Fibroblast of skin of back (primary cell): ENCODE measurements at places on chromosomes 1 and 21.

- no peak for DNase-seq
These were observed 51.5 kb downstream of the KCNAB2 start for GRCh38 chr1:6097117-6097595.

GRCh38 chr1:169574336-169574735 lies 11.9 kb downstream of the F5 start:
- DNase-seq: no peak

GRCh38 chr1:240349695-240350094 lies 258.0 kb downstream of the FMN2 start:
- DNase-seq: no peak

DNA sequence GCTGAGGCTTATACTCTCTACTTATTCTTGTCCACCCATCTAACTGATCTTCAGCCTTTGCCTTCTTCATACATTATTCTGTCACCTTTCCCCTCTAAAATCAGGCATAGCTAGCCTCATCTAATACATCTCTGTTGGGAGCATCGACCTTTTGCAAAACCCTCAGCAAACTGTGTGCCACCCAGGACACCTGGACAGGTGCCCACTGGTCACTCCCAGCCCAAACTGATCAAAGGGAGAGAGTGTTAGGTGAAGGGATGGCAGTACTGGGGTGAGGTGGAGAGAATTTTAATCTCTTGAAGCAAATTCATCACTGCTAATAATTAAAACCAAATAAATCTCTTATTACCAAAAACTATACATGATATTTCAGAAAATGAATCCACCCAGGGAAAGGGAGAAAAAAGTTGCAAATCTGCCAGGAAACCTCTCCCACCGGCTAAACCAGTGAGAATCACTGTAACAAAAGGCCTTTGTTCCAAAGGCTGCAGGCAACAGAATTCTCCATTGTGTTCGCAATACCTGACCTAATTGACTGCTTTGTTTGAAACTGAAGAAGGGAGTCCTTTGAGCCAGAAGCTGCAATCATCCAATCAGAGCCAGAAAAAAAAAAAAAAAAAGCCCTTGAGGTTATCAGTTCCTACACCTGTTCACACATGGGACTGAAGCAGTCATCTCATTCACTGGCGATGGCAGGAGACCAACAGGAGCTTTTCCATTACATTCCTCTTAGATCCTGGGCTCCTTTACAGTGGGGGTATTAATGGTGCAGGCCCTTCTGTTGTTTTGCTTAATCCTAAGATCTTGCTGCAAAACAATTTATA lies 172.6 kb downstream of the APP start:
- DNase-seq: no peak

DNA sequence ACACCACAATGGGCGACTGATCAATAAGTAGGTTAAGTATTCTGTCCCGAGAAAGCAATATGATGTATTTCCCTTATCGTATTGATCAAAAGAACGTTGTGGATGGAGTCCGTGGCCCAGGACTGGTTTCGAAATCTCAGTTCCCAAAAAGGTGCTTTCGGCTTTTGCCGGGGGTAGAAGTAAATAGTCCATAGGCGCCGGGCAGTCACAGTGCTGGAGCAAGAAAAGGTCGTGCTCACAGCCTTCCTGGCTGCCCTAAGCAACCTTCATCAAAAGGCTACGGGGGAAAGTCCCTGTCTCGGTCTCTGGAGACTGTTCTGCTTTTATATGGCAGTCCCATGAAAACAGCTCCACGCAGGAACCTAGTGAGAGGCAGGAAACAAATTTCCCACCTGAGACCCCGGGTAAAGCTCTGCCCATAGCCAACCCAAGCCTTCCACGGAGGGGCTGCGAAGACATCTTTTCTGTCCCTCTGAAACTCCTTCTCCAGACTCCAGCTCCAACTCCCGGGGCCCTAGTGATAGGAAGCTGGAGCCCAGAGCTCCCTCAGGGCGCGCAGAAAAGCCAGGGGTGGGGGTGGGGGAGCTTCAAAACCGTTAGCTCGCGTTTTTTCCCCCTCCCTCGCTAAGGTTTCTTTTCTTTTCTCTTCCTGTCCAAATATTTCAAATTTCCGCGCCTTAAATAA lies 7.0 kb downstream of the CDKN2C start:
- peak; percentile 49 for DNase-seq

DNA sequence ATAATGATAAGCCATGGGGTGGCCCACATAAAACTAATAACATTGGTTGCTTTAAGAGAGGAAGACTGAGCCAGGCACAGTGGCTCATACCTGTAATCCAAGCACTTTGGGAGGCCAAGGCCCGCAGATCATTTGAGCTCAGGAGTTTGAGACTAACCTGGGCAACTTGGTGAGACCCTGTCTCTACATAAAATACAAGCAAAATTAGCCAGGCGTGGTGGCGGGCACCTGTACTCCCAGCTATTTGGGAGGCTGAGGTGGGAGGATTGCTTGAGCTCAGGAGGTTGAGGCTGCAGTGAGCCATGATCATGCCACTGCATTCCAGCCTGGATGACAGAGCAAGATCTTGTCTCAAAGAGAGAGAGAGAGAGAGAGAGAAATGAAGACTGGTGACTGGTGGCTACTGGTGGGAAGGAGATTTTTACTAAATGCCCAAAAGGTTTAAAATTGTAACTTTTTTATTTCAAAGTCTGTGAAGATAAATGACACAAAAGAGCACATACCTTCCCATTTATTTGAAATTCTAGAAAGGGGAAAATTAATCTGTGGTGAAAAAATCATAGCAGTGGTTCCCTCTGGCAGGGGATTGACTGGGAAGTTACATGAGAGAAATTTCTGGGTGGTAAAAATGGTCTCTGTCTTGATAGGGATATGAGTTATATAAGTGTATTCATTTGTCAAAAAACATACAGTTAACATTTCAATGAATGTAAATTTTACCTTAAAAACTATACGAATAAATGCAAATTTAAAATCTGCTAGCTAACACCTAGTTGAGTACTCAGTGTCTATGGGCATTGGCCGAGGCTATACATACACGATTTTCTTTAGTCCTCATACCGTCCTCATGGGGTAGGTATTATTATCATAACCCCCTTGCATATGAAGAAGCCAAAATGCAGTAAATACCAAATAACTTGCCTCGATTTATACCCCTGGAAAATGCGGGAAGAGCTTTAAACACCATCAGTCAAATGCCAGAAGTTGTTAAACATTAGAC lies 2.2 kb upstream of the NBPF1 start:
- no peak for DNase-seq

DNA sequence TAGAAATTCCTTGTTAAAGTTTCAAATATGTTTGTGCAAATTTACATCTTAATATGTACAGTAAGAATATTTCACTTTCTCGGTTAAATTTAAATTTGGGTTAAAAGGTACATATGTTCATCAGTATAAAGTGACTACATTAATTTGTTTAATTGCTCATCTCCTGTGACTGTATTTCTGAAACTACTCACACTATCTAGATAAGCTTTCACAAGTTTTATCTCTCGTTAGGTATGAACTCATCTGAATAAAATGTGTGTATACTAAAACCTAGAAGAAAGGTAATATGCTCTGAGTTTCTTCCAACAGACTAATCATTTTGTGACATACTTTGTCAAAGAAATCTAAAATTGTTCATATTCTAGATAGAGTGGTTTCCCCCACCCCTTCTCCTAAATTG lies 150.7 kb downstream of the PATJ start:
- DNase-seq: no peak

DNA sequence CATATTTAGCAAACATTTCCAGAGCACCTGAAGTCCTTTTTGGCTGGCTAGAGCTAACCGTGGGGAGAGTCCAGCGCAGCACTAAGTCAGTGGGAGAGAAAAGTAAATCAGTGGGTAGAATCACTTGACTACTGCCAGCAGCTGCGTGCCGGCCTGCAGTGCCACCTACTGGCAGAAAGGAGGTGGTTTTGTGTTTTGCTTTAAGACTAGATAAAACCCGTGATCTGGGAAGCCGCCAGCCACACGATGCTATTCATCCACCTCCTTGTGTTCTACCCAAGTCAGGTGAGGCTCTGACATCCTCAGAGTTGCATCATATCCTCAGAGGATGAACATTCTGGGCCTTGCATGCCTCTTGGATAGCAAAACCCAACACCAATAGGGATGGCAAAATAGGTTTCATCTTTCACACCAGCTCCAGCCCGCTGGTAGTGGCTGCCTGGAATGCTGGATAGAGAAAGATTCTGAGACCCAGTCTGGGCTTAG lies 14.1 kb upstream of the HEYL start:
- DNase-seq: peak; percentile 74

GRCh38 chr1:169161496-169162194 lies 55.2 kb downstream of the ATP1B1 start:
- DNase-seq: no peak

DNA sequence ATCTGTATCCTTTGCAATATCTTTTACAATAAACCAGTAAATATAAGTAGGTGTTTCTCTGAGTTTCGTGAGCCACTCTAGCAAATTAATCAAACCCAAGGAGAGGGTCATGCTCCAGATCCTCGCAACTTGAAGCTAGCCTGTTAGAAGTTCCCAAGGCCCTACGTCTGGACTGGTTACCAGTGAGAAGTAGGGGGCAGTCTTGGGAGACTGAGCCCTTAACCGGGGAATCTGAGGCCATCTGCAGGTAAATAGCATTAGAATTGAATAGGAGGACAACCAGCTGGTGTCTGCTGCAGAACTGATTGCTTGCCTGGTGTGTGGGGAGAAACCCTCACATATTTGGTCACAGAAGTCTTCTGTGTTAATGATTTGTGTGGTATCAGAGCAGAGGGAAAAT lies 190.5 kb downstream of the RYR2 start:
- no peak for DNase-seq

DNA sequence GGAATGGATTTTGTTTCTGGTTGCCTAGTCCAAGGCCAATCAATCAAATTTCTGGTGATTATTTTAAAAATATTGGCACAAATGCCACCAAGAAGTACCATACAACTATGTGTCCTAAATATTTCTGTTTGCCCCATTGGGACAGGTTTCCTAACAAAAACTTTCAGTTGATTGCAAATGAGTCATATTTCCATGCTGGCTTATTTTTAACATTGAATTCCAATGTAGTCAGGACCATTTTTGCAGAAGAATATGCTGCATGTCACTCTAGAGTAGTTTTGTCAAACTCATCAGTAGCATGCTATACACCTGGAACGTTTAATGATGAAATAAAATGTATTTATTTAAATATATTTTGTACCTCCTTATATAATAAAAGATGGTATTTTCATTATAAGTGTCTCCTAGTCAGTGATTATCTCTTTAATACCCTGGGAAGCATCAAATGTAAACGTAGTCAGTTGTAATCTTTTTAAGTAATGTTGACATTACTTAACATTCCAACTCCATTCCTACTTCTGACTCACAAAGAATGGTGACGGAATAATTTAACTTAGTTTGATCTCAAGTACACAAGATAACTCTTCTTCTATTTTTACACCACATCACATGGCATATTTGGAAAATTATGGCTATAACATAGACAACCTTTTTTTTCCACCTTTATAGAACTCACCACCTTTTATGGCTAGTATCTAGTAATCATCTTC lies 39.0 kb upstream of the USH2A start:
- DNase-seq: peak; percentile 80

- DNase-seq: no peak
These were observed 57.0 kb upstream of the PRDM2 start for GRCh38 chr1:13643017-13643416.

DNA sequence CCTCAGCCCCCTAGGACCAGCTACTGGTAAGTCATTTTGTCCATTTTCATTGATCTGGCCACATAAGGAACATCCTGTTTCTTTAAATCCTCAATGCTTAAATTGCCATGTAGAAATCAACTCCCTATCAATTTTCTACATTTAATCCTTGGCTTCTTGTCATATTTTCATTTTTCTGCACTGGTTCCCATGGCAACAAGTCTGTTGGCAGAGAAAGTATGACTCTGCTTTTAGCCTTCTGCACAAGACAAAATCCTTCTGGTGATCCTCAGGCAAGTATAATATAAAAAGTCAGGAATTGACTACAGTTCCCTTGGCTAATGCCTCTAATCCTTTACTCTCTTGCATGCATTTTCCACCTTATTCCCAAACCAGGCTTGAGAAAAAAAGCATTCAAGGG lies 65.0 kb downstream of the LRRC40 start:
- DNase-seq: peak; percentile 74

- no peak for DNase-seq
These were observed 13.1 kb upstream of the TTC34 start for GRCh38 chr1:2814511-2815075.

DNA sequence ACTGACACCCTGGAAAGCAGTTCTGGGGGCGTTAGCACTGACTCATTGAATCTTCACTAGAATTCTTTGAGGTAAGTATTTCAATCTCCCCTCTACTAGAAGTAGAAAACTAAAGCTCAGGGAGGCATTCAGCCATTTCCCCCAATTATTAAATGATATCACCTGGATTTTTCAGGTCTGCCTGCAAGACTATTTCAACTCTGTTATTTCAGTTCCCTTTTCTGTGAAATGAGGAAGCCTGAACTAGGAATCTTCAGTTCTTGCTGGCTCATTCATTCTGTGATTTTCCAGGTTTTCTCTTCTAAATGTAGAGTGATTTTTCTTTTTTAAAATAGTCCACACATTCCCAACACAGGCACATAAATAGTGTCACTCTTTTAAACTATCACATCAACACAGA lies 337.0 kb upstream of the NR5A2 start:
- DNase-seq: no peak

GRCh38 chr1:99456536-99456935 lies 189.4 kb upstream of the PALMD start:
- DNase-seq: peak; percentile 46

GRCh38 chr21:31752352-31752751 lies 20.4 kb upstream of the SCAF4 start:
- no peak for DNase-seq

- DNase-seq: no peak
These were observed 35.7 kb upstream of the AGL start for GRCh38 chr1:99814373-99814900.

DNA sequence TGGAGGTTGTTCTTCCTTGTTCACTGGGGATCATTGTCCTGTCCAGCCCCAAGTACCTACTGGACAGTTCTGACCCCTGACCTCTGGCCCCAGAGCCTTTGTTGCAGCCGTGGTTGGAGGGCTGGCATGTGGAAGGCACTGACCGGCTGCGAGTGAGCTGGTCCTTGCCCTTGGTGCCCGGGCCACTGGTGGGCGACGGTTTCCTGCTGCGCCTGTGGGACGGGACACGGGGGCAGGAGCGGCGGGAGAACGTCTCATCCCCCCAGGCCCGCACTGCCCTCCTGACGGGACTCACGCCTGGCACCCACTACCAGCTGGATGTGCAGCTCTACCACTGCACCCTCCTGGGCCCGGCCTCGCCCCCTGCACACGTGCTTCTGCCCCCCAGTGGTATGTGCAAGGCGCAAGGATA lies 11.4 kb downstream of the TIE1 start:
- DNase-seq: no peak

DNA sequence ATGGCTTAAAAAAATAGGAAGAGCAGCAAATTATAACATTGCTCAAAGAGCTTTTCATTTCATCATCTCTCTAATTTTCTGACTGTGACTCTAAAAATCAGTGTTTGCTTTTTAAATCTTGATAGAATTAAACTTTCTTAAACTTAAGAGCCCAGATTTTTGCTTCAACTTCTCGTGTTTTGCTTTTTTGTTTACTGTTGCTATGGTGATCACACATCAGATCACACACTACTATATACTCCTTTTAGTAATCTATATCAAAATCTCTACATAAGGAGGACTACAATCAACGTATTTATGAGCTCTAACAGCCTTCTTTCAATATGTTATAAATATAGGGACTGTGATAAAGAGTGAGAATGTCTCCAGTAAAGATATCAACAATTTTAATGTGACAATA lies 537.3 kb downstream of the KCNT2 start:
- no peak for DNase-seq

- no peak for DNase-seq
These were observed 21.9 kb downstream of the DLGAP3 start for GRCh38 chr1:34907487-34908090.
